Caki2 (cell line): ENCODE measurements at places on chromosomes 1 and 21.

DNA sequence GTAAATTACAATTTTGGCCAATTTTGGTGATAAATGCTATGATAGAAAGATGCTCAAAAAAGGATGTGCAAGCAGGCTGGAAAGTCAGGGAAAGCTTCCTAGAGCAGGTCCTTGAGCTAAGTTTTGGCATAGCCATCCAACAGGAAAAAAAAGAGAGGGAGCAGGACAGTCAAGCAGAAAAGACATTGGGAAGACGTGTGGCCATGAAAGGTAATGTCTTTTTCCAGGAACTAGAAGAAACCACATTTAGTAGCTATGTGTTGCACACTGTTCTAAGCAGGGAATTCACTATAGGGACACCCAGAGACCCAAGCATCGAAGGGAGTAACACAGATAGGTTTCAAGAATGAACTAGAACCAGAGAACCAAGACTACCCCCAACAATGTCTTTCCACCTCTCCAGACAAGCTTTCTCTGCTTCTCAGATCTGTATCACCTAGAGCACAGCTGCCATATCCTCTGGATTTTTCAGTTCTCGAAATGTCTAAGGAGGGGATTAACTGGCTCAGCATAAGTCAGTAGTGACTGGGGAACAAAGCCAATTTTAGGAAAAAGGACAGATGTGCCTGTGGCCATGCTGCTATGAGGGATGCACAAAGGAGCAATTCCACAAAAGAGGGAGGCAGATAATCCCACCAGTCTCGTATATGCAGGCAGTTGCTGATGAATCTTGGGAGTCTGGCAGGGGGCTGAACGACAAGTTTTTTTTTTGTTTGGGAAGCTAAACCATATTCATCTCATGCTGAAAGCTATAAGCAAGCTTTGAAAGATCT is 97.1 kb upstream of the DAB1 start:
- no peak for DNase-seq

DNA sequence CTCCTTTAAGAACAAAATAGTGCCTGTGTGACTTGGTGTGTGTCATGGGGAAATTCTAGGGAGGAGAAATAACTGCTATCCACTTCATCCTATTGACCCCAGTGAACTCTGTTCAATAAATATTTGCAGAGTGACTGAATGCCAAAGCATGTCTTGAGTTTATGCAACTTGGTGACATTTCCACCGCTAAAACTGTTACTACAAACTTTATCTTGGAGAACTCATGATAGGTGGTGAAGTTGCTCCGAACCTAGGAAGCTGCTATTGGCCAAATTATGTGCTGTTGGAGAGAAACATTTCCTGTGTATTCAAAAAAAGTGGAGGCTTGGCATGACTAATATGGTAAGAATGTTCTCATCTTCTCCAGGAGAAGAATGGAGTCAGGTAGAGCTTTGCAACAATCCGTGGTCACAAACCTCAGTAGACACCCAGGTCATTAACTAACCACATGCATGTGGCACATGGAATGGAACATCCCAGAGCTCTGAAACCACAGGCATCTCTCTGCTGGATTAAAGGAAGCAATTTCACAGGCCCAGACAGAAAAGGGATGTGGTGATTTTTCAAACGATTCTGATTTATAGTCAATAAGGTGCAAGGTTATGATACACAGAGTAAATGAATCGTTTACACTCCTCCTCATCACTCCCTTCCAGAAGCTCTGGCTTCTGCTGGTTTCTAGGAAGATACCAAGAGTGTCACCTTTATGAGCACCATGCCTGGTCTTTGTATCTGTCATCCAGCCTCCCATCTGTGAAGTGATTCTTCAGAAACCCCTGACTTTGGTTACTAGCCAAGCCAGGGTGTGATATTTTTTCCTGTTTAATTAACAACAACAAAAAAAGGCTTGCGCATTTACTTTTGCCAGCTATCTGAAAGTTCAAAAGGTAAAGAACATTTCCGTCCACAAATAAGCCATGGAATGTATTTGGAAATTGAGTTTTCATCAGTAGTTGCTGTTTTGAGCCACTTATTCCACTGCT is 361.1 kb downstream of the TGFB2 start:
- DNase-seq: peak; percentile 100

DNA sequence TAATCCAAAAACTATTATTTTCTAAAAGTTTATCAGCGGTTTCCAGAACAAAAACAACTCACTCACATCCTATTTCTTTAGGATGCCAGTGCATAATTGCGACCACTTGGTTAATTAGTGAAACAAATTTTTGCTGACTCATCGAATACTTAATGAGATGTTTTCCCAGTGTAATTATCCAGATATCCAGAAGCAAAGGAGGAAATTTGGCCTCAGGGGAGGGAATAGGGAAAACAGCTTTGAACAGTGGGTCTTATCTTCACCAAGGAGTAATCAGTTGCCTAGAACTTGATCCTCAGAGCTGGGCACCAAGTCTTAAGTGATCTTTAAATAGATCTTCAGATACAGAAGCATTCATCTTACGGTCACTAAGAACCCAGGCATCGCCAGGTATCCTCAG is 24.3 kb downstream of the STYXL2 start:
- no peak for DNase-seq

- peak; percentile 35 for DNase-seq
Observed at GRCh38 chr1:6052543-6053205, 7.0 kb downstream of the KCNAB2 start.

- no peak for DNase-seq
Observed at GRCh38 chr1:150577557-150578271, 1.7 kb downstream of the MCL1 start.
